SHP77 (cell line): ENCODE measurements at places on chromosomes 3 and 15.

GRCh38 chr15:38424101-38424552 lies 29.8 kb upstream of the FAM98B start:
- DNase-seq: no peak

GRCh38 chr3:56915966-56916586 lies 114.3 kb upstream of the ARHGEF3 start:
- peak; percentile 63 for DNase-seq

DNA sequence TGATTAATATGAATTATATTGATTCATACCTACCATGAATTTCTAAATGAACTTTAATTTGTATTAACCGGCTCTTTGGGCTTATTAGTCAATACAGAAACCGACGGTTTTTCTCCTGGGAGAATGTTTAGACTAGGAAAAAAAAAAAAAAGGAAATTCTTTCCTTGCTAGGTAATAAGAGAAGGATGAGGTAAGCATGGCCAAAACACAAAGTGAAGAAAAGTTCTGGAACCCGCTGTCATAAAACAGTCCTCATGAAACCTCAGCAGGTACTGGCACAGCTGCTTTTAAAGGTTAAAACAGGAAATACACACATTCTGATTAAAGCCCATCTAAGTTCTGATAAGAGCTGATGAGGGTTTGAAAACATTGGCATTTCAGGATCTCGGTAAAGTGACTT lies 30.8 kb upstream of the PSTPIP1 start:
- DNase-seq: no peak

- DNase-seq: no peak
Observed at GRCh38 chr3:172262991-172263608, 185.2 kb downstream of the GHSR start.

DNA sequence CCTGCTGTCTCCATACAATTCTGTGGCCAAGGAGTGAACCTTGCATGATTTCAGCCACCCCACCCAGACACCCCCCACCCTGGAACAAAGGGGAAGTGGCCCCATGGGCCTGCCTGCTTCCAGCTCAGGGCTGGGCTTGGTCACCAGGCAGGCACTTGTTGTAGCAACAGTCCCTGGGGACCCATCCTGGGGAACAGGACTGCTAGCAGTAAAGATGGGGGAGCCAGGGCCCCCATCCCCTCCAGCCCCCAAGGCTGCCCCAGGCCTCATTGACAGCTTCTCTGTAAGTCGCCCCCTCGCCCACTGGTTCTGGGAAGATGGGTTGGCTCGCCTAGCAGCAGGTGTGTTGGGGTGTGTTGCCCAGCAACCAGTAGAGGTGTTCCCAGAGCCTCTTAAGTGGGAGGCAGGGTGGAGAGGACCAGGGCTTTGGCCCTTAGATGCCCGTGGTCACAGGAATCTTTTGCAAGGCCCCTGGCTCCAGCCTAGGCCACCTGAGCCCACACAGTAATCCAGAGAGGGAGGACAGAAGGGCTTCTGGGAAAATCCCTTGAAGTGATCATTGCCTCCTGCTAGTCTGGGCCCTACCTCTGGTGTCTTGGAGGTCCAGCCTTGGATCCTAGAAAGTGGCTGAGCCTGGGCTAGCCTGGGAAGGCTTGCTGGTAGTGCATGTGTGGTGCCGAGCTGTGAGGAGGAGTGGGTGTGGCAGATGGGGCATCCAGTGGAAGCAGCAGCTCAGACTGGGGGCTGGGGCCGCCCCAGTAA lies 48.9 kb downstream of the CYP11A1 start:
- no peak for DNase-seq

DNA sequence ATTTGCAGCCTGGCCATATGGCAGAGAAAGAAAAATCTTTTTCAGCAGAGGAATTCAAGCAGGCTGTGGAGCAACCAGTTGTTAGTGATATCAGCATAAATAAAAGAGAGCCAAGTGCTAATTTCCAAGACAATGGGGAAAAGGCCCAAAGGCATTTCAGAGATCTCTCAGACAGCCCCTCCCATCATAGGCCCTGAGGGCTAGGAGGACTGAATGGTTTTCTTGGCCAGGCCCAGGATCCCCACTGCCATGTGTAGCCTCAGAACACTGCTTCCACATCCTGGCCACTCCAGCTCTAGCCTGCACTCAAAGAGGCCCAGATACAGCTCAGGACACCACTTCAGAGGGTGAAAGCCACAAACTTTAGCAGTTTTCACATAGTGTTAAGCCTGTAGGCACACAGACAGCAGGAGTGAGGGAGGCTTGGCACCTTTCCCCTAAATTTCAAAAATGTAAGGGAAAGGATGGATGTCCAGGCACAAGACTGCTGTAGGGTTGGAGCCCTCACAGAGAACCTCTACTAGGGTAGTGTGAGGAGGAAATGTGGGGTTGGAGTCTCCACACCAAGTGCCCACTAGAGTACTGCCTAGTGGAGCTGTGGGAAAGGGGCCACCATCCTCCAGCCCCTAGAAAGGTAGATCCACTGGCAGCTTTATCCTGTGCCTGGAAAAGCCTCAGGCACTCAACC lies 191.4 kb downstream of the TBL1XR1 start:
- DNase-seq: no peak

- DNase-seq: no peak
Observed at GRCh38 chr3:193499136-193499770, 55.4 kb downstream of the ATP13A4 start.

DNA sequence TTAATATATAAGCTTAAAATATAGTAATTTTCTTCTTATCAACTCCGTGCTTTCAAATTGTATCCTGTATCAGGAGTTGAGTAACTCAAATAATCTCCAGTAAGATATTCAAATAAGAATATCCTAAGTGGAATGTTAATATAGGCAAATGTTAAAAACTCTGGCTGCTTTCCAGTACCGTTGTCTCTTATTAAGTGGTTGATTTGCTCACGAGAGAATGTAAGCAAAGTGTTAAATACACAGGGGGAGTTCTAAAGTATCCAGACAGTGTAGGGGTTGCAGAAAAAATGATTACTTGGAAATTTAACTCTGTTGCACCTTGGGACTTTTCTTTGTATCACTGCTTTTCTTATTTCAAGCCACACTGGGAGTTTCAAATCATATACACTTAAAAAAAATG lies 478.9 kb upstream of the TBL1XR1 start:
- no peak for DNase-seq

GRCh38 chr3:156519758-156520162 lies 35.2 kb downstream of the SSR3 start:
- DNase-seq: no peak

DNA sequence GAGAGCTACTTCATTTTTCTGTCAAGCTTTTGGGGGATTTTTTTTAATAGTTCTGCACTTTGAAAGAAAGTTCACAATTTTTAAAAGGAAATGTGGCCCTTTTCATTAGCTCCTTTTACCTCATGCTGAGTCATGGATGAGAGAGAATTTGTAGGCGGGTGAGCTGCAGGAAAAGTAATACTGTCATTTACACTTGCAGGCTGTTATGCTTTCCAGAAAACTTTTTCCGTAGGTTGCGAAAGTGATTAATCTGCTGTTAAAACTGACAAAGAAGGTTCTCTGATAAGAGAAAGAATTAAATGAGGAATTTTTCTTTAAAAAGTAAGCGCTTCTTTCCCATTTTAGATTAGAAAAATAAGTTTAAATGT lies 430.2 kb downstream of the LPP start:
- DNase-seq: no peak

DNA sequence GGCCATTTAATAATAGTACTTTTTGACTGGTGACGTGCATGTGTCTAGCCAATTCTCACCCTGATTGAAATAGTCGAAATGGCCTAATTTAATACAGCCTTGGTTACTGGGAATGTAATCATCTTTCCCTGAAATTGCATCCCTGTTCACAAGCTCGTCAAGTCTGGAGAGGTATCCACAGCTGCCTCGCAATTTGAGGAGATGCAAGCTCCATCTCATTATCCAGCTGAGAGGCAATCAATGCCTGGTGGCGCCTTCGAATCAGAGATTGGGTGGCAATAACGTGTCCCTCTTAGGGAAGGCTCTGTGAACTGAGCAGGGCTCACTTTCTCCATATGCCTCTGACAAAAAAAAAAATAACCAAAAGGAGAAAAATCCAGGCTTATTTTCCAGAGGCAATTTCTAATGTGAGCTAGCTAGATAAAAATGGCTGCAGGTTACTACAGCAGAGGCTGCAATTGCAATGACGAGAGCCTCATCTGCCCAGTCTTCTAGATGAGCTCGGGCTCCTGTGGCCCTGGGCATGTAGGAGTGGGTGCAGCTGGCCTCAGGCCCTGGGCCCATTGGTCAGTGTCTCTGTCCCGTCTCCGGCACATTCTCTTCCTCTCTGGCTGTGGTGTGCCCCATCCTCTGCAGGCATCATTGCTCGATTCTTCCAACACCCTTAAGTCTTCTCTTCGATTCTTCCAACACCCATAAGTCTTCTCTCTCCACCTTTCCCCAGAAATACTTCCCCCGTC lies 487.5 kb downstream of the GABRG3 start:
- no peak for DNase-seq

DNA sequence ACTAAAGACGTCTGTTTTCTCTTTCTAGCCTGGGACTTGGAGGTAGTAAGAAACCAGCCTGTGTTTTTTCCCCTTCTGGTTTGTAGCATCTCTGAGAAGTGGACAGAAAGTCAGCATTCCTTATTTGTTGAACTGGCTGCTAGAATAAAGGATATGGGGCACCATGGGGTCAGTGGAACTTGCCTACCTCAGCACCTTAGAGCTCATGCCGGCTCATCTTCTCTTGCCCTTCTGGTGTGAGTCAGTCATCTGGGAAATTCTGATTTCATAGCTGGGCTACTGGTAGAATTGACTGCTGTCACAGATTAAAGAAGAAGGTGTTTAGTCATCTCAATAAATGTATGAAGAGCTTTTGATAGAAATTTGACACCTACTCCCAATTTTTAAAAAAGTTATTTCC lies 202.7 kb upstream of the TOPAZ1 start:
- DNase-seq: no peak

DNA sequence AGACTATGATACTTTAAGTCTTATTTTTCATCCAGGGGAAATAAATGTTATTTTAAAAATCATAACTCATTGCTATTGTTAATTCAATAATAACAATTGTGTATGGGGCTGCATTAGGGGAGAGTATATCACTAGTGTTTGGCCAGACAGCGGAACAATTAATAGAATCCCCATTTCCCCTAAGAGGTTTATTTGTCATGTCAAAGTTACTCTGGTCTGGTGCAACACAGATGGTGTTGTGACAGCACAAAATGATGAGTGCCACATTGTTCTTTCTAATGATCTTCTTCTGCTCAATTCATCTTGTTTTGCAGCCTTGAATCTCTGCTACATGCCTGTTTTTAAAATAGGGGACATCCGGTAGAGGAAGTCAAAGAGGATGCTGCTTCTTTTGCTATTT lies 351.6 kb downstream of the NSUN3 start:
- no peak for DNase-seq

DNA sequence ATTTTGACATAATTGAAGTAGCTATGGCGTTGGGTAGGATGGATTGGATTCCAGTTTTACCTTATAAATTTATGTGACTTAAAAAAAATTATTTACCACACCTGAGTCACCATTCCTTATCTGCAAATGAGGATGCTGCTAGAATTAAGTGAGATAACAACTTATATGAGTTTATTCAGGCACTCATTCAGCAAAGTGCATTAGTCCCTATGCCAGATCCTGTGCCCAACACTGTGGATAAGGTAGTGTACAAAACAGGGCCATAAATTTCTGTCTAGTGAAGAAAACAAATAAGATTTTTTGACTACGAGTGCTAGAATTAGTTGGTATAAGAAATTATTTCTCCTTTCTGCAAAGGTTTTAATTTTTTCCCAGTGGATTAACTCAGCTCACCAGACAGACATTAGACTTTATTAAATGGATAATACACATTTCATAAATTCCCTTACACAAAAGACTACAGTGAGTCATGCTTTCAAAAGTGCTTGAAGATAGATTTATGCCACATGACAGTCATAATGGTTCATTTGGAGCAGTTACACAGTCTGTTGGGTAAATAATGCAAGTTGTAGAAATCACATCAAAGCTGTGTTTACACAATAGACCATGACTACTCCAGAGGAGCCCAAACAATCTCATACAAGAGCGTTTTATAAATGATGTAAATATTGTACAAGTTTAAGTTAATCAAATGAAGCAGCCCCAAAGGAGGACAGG lies 129.9 kb upstream of the TGFBR2 start:
- DNase-seq: no peak

- DNase-seq: no peak
Observed at GRCh38 chr15:70142322-70143191, 44.8 kb upstream of the TLE3 start.

GRCh38 chr3:134807189-134807588 lies 12.1 kb downstream of the EPHB1 start:
- no peak for DNase-seq

GRCh38 chr3:50405249-50405648 lies 45.9 kb upstream of the TMEM115 start:
- DNase-seq: no peak

DNA sequence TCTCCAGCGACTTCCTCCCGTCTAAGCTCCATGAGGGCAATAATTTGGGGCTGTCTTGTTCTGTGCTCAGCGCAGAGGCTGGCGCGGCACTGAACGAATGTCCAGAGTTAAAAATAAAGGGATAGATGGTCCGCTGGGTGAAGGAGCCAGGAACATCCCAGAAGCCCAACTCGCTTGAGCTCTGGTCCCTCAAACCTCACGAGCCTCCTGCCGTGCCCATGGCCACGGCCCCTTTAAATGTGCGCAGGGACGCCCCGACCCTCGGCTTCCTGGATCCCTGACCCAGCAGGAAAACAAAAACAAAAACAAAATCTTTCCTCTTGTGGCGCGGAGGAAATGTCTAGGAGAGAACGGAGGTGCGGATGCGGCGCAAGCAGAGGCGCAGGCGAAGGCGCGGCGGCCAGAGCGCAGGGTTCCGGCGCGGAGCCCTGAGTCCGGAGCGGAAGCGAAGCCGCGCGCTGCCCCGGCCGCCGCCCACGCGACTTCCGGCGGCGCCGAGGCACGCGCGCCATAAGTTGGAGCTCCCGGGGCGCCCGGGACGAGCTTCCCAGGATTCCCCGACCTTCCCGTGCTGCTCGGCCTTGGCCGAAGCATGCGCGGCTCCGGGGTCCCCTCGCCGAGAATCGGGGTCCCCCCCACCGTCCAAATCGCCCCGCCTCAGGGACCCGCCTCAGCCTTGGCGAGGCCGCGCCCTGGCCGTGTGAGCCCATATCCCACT lies 52.9 kb upstream of the WNT7A start:
- DNase-seq: no peak

DNA sequence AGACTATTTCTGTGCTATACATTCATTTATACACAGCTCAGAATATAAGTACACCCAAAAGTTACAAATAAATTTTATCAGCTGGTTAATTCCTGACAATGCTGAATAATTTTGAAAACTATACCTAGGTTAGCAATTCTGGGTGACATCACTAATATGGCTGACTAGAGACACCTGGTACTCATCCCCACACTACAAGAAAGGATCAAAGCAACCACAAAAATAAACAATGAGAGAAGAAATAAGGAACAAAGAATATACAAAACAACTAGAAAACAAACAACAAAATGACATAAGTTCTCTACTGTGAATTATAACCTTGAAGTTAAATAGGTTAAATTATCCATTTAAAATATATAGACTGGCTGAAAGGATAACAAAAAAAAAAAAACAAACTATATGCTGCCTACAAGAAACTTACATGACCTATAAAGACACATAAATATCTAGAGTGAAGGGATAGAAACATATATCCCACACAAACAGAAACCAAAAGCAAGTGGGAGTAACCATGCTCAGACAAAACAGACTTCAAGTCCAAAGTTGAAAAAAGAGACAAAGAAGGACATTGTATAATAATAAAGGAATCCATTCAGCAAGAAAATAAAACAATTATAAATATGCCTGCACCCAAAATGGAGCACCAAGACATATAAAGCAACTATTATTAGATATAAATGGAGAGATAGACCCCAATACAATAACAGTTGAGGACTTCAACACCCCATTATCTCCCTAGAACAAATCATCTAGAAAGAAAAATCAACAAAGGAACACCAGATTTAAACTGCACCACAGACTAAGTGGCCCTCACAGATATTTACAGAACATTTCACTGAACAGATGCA lies 57.8 kb downstream of the IMPG2 start:
- peak; percentile 38 for DNase-seq
